Stimulated activated CD4-positive, alpha-beta T cell treated with anti-CD3 and anti-CD28 coated beads, Interleukin-15, amount 100 ng/mL, for 1 hour (primary cell): ENCODE measurements at places on chromosomes 7 and 10.
A peak's percentile ranks its signal among the peaks of the same experiment; 100 is the strongest.

DNA sequence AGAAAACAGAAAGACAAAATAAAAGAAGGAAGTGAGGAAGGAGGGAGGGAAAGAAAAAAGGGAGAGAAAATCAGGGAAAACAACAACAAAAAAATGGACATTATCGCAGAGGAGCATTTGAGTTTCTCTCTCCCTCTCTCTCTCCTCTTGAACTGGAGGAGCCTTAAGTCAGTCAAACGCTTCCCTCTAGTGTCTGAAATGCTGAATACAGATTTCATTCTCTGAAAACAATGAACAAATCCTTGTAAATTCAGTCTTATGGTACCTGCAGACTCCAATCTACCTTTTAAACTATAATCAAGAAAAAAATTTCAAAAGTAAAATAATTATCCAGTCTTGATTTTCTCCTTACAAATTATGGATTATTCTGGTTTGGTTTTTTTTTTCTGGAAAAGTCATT is 89.2 kb upstream of the PFKP start:
- no peak for DNase-seq

- no peak for DNase-seq
Observed at GRCh38 chr10:129786216-129786615, 177.9 kb downstream of the EBF3 start.

DNA sequence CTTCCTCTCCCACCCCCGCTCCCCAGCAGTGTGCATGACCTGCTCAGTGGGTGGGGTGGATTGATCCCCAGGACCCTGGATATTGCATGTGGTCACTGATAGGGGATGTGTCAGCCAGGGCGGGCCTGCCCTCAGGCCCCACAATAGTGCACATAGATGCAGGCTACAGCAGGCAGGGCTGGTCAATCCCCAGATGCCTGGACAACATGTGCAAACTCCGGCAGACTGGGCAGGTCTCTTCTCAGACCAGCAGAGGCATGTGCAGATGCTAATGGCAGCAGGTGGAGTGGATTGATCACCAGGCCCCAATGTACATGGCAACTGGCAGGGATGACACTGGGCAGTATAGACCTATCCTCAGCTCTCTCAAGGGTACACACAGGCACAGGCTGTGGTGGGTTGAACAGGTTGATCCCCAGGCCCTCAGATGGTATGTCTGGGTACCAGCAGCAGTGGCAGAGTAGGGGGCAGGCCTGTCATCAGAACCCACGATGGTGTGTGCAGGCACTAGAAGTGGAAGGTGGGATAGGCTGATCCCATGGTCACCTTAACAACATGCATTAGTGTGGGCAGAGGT is 98.6 kb downstream of the LANCL2 start:
- DNase-seq, result no peak

GRCh38 chr7:122273117-122273516 is 31.4 kb downstream of the FEZF1 start:
- DNase-seq, result no peak

DNA sequence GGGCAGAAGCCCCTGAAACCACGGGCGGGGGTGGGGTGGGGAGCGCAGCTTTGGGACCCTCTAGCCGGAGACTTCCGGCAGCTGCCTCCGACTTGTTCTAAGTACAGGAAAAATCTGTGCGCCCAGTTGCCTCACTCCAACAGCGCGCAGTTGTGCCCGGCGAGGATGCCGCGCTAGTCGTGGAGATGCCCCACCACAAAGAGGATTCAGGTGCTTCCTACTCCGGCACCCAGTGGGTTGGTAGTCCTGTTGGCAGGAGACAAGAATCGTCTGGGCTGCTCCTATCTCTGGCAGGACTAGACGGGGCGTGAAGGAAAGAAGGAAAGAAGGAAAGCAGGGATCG is 465 bp upstream of the NPY start:
- no peak for DNase-seq

GRCh38 chr7:18338910-18339523 is 156.5 kb upstream of the HDAC9 start:
- DNase-seq, result no peak

- no peak for DNase-seq
Observed at GRCh38 chr7:52297128-52297527, 738.3 kb upstream of the POM121L12 start.

- DNase-seq, result no peak
Observed at GRCh38 chr10:80161321-80162083, 29.0 kb downstream of the PLAC9 start.

DNA sequence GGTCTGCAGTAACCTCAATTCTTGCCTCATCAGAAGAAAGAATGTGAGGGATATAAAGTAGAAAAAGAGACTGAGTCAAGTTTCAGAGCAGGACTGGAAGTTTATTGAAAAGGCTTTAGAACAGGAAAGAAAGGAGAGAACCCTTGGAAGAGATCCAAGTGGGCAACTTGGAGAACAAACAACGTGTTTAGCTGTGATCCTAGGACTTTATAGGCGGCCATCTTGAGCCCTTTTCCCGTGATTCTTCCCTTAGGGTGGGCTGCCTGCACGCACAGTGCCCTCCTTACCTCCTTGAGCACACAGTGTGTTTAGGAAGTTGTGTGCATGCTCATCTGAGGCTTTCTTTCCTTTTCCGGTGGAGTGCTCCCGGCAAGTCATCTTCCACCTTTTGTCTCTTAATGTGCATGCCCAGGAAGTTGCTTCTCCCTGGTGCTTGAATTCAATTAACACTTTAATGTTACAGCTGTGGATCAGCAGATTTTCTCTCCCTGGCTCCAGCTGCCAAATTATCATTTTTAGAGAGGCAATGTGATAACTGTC is 59.8 kb downstream of the ENTPD1 start:
- no peak for DNase-seq

DNA sequence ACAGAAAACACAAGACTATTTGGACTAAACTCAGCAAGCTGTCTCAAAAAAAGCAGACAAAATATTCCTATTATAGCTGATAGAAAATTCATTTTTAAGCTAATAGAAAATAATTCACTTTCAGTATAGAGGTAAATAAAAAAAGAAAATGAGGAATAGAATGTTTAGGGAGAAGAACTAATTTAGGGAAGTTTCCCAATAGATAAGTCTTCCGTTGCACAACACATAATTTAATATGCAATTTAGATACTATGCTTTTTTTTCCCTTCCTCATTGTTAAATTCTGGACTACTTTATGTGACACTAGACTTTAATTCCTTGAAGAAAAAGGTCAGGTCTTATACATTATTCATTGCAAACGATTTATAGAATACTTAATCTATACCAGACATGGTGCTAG is 10.3 kb downstream of the PNPLA8 start:
- no peak for DNase-seq

DNA sequence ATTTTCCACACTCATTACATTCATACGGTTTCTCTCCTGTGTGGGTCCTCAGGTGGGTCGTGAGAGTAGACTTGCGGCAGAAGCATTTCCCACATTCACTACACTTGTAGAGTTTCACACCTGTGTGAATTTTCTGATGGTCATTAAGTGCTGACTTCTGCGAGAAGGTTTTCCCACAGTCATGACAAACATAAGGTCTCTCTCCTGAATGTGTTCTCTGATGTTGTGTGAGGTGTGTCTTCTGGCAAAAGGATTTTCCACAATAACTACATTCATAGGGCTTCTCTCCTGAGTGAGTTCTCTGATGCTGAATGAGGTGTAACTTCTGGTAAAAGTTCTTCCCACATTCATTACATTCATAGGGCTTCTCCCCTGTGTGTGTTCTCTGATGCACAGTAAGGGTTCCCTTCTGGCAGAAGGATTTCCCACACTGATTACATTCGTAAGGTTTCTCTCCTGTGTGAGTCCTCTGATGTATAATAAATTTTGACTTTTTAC is 15.1 kb downstream of the ZNF12 start:
- DNase-seq, result no peak

- DNase-seq, result no peak
Observed at GRCh38 chr10:28316696-28317095, 13.8 kb upstream of the MPP7 start.

GRCh38 chr7:137390076-137390475 is 46.5 kb upstream of the PTN start:
- DNase-seq, result no peak

GRCh38 chr10:93498166-93498565 is 1.8 kb downstream of the CEP55 start:
- DNase-seq, result no peak

DNA sequence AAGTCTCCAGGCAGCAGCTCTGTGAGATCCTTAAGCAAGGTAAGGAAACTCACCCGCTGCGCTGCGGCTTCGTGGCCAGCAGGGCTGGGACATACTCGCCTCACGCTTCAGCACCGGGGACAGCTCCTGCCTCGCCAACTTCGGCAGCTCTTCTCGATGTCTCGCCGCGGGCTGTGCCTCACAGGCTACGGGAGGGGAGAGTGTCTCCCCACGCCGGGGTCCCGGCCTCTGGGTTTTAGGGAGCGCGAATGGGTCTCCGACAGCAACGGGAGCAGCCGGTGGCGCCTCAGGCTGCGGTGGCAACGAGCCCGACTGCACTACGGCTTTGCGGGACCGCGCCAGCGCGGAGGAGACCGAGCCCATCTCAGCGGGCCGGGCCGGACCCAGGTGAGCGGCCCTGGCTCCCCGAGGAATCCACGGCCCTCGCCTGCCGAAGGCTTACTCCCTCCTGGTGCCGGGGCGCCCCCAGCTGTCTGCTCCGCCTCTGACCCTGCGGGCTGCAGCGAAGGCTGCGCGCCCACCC is 62.4 kb downstream of the LSM5 start:
- peak; percentile 47 for DNase-seq

- no peak for DNase-seq
Observed at GRCh38 chr10:99442394-99442793, 12.0 kb upstream of the GOT1 start.

GRCh38 chr10:76036962-76037361 is 605.5 kb downstream of the LRMDA start:
- DNase-seq, result no peak

GRCh38 chr7:70951271-70951962 is 180.5 kb upstream of the GALNT17 start:
- DNase-seq, result no peak

DNA sequence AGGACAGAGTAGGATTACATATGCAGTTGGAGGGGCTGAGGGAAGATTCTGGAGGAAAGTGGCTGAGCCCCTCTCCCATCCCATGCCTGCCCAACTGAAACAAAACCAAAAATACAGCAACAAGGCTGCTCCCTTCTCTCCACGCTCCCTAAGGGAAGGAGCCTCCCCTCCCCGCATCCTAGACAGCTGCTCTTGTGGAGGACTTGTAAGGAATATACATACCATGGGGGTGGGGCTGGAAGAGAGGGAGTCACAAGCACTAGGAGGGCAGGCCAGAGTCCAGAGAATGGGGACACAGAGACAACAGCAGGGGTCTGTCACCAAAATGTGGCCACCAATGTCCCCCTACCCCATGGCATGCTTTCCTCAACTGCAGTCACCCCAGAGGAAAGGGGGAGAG is 13.2 kb downstream of the LDB1 start:
- DNase-seq, result no peak

DNA sequence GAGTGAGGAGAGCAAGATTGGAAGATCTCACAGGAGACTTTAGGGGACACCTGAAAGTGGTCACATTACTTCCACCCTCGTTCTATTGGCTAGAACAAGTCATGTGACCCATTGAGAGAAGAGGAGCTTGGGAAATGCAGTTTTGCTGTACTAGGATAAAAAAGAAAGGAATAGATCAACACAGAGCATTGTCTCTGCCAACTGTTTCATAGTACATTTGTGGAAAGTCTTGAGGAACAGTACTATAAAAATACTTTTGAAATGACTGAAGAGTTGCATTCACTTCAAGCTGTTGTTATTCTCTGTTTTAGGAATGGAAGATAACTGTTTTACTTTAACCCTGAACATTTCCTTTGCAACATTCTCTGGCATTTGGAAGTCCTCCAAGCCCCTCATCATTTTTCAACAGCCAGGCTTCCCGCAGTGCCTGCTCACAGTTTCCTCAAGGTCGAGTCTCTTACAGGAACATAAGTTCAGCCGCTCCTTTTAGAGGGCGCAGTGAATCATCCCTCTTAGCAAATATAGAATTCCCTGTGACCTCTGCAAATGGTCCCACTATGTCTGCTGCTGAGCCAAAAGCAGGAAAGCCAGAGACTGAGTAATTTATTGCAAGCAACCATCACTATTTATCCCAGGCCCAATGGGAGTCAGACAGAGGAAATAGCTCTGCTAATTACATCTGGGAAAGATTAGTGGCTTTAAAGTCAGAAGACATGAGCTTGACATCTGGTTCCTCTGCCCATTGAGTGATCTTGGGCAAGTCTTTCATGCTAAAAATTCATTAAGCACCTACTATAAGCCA is 40.7 kb downstream of the MRPL32 start:
- no peak for DNase-seq

DNA sequence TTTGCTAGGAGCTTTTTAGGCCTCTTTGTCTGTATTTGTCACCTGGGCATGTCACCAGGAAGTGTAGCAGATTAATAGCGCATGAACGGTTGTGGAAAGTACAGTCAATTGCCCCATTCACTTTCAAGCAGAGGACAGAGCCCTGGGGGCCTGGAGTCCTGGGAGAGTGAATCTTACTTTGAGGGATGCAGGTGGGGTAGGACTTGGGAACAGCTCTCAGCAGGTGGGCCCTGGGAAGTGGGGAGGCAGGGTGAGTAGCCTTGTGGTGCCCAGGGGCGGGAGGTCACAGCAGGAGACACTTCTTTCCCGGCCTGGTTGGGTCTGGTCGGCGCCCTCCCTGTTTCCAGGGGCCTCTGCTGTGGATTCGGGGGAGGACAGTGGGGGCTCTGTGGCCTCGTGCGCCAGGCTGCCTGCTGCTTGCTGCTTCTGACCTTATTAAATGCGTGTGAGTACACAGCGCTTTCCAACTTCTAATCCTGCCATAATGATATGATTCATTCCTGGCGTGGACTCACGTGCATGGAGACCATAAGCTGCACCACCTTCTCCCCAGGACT is 51.6 kb upstream of the AQP1 start:
- DNase-seq, result no peak

DNA sequence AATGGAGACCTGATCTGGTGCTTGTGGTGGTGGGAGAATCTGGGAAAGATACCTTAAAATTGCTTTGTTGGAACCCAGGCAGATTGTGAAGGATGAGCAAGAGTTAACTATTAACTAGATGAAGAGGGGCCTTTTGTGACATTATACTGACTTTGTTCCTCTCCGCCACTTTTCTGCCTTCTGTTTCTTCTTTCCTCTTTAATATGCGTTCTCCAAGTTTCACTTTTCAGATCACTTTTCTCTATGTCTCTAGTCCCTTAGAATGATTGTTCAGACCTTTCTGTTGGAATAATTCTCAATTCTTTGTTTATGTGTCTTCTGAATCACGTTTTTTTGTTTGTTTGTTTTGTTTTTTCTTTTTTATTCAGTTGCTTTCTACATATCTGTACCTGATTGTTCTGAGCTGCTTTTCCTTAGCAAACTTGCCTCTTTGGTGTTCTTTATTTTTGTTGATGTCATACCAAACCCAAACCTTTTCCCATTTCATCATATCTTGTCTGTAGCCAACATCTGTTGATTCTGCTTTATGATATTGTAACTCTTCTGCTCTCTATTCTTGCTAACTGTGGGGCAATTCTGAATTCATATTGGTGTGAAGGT is 2.8 kb downstream of the BMPR1A start:
- no peak for DNase-seq

DNA sequence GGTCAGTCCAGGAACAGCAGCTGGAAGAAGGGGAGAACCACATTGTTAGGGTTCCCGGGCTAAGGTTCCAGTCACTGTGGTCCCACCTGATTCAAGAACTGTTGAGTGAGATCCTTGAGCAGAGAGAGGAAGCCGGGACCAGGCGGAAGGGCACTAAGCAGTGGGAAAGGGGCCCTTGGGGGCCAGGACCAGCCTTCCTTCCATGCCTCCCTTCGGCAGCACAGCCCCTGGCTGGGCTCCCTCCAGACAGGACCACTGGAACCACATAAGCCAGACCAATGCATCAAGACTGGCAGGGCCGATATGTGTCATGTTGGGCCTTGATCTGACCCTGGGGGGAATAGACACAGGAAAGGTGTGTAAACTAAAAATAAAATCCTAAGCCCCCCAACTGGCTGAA is 103.9 kb downstream of the STRA8 start:
- DNase-seq, result no peak
